ENCODE measurements at places on chromosomes 7 and 10. TPM values are rescaled to one million over a fixed set of nuclear protein-coding genes. Genes with fewer than 3 reads are reported as not detected.

The LRRC17 gene
- not detected for total RNA-seq

The VAX1 gene
- not detected for total RNA-seq

The MYL10 gene
- total RNA-seq = not detected

- H3K4me1 ChIP-seq = no peaks in the 10 kb centered on the region
- no peak for DNase-seq
Measured at GRCh38 chr10:13852872-13853271, 266.1 kb downstream of the PRPF18 start.

DNA sequence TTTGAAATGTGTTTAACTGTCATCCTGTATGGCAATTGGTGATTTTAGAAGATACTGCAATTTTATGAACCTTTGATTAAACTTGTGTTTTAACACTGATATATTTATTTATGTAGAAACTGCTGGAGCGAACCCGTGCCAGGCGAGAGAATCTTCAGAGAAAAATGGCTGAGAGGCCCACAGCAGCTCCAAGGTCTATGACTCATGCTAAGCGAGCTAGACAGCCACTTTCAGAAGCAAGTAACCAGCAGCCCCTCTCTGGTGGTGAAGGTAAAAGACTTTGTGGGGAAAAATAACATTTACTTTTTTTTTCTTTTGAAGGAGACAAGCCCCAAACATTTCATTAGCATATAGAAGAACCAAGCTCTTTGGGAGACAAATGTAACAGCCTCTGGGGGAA, 6.5 kb downstream of the ANLN start:
- H3K4me1 ChIP-seq = peaks cover 22% of the 10 kb centered on the region
- no peak overlapping the region for H3K4me3 ChIP-seq
- no peak overlapping the region for H3K27ac ChIP-seq
- peaks cover 70% of the 10 kb centered on the region for H3K36me3 ChIP-seq
- no peak for DNase-seq

DNA sequence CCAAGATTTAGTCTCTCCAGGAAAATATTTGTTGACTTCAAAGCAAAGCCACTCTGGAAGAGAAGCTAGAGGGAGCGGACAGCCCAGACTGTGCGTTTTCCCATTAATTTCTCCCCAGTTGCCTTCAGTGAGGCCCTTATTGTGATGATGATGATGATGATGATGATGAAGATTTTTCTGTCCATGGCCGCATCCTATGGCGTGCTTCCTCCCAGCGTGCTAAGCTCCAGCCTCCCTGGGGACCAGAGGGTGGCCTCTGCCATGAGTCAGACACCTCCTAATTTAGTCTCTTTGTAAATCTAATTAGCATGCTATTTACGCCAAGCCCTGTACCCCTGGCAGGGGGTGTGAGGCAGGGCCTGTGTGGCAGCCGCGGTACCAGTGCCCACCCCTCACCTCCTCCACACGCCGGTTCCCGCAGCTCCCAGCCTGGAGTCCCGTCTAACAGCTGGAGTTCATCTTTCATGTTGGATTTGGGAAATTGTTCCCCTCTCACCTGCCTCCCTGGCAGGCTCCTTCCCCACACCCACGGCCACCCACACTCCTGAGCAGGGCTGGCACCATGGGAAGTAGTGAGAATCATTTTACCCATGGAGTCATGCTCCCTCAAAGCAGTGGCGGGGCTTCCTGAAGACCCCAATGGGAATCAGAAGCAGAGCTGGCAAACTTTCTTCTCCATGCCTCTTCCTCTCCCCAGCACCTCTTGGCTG, 92.2 kb downstream of the C10orf105 start:
- peaks cover 4% of the 10 kb centered on the region for H3K27me3 ChIP-seq
- no peaks in the 10 kb centered on the region for H3K36me3 ChIP-seq
- no peak for DNase-seq
- no peak overlapping the region for H3K27ac ChIP-seq
- peaks cover 4% of the 10 kb centered on the region for H3K4me1 ChIP-seq

- no peak overlapping the region for H3K27ac ChIP-seq
- DNase-seq = no peak
- no peaks in the 10 kb centered on the region for H3K4me1 ChIP-seq
- H3K27me3 ChIP-seq = no peaks in the 10 kb centered on the region
- H3K4me3 ChIP-seq = no peak overlapping the region
Measured at GRCh38 chr10:34446049-34446448, 369.0 kb downstream of the PARD3 start.

- no peak for DNase-seq
- H3K36me3 ChIP-seq = no peaks in the 10 kb centered on the region
- H3K4me1 ChIP-seq = no peaks in the 10 kb centered on the region
- H3K4me3 ChIP-seq = no peak overlapping the region
- no peaks in the 10 kb centered on the region for H3K27me3 ChIP-seq
- no peak overlapping the region for H3K27ac ChIP-seq
Measured at GRCh38 chr7:24665564-24666294, 91.5 kb downstream of the GSDME start.

- H3K36me3 ChIP-seq = peaks cover 3% of the 10 kb centered on the region
- no peak overlapping the region for H3K27ac ChIP-seq
- H3K27me3 ChIP-seq = peaks cover 83% of the 10 kb centered on the region
- DNase-seq = no peak
- peaks cover 5% of the 10 kb centered on the region for H3K4me1 ChIP-seq
Measured at GRCh38 chr7:35260246-35260645, 6.3 kb upstream of the TBX20 start.
